ENCODE measurements at places on chromosomes 11 and 22.

GRCh38 chr11:44454666-44455065 is 110.8 kb upstream of the CD82 start:
- no peak for DNase-seq

DNA sequence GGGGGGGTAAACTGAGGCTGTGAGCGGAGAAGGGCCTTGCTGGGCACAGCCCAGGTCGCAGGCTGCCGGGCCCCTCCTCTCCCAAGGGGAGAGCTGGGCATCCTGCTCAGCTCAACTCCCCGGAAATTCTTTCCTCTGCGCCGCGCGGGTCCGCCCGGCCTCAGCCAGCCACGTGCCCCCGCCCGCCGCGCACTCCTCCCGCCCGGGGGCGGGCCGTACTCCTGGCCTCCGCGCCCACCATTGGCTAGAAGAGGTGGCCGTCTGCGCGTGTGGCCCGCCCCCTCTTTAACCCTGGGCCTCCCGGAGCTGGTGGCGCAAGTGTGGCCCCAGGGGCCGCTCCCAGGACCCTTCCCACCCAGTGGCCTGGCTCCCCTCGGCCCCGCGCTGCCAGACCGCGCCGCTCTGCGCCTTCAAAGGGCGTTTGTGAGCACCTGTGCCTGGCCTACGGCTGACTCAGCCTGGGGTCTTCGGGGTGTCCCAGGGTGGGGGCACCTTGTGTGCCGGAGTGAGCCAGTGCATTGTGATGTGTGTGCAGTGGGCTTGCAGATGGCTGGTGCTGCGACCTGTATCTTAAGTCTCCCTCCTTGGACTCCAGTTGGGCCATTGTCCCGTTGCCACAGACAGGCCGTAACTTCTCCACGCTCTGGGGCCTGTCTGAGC is 2.0 kb downstream of the MRGPRF start:
- DNase-seq: peak; percentile 51

DNA sequence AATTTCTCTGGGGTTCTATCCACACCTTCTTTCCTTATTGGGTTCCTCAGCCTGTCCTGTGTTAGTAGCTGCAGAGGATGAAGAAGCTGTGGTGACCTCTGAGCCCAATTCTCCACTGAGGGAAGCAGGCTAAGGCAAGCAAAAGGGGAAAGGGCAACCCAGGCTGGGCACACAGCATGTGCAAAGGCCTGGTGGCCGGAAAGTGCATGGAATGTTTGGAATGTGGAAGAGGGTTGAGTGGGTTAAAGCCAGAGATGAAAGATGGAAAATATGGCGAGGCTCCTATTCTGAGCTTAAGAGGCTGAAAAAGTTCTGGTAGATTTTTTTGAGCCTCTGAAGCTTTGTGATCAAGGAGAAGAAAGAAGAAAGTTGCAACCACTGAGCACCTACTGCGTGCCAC is 247.1 kb downstream of the MIAT start:
- no peak for DNase-seq

GRCh38 chr11:95325777-95326258 is 94.8 kb upstream of the SESN3 start:
- no peak for DNase-seq

GRCh38 chr11:47887910-47888569 is 39.9 kb upstream of the NUP160 start:
- no peak for DNase-seq

- no peak for DNase-seq
These were observed 31.7 kb downstream of the PAX6 start for GRCh38 chr11:31779374-31779791.

DNA sequence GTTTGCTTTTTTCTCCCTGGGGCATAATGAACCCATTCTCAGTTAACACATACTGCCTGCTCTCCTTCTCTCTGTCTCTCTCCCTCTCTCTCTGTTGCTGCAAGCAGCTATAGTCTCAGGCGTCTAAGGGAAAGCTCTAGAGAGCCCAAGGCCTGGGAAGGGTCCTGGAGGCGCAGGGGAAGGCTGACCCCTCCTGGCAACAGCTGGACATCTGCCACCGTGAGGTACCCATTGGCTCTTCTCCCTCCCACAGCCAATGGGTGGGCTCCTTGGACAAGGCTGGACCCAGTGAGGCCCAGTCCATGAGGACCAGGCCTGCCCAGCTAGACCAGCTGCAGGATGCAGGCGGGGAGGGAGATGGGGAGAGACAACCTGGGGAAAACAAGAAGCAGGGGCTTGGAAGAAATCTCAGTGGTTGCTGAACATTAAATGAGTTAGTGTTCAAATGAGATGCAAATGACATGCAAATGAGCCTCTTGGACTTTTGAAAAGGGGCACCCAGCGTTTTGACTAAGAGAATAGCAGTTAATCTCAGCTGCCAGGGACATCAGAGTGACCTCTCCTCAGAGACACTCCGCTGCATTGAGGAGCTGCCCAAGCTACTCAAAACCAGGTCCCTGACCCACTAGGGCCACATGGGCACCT is 349.7 kb downstream of the BUD13 start:
- DNase-seq: no peak

- no peak for DNase-seq
These were observed 7.8 kb downstream of the P2RY2 start for GRCh38 chr11:73225851-73226250.

DNA sequence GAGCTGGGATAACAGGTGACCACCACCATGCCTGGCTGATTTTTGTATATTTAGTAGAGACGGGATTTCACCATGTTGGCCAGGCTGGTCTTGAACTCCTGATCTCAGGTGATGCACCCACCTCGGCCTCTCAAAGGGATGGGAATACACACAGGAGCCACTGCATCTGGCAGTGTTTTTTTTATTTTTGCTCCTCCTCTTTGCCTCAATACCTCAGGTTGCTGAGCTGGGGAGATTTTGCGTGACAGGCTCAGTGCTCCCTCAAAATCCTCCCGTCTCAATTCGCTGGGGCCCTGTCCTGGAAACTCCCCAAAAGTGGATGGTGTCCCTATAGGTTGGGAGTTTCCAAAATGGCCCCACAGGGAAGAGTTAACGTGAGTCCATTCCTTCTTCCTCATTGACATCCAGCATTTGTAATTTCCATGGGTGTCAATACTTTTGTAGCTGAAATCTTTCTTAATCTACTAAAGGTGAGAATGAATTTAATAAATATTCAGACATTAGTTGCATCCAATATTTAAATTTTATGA is 71.8 kb downstream of the GGTLC2 start:
- no peak for DNase-seq

DNA sequence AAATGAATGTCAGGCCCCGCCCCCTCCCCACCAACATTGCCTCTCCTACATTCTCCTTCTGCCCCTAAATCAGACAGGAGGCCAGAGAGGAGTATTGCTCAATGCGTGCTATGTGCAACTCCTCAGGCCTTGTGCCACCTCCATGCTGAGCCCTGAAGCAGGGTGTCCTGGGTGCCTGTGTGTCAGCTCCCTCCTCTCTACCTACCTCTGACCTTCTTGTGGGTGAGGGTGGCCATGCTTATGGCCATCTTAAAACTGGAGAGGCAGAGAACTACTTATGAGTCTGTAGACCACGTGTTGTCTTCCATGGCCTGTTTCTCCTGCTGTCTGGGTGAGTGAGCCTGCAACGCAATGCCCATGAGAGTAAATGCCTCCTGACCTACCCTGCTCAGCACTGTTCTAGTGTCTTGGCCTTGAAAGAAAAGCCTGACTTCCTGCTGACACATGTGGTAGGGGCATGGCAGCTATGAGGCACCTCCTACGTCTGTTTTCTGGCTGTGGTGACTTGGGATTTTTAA is 10.5 kb downstream of the MCAM start:
- DNase-seq: peak; percentile 45

DNA sequence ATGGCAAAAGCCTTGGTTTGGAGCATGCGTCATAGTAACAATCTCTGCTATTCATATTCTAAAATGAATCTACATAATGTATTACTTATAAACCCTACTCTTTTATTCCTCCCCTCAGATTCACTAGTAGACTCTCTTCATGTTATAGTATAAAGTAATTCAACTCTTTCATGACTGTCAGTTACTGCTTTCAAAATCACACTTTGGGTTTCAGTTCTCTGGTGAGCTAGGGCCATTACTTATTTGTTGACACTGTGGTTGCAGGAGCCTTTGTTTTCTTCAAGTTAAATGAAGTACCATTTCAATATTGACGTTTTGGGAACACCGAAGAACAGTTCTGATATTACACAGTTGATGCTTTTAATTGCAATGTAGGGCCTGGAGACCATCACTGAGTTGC is 378.4 kb downstream of the DDX10 start:
- DNase-seq: no peak

GRCh38 chr11:82315093-82315492 is 418.6 kb downstream of the FAM181B start:
- peak; percentile 1 for DNase-seq

DNA sequence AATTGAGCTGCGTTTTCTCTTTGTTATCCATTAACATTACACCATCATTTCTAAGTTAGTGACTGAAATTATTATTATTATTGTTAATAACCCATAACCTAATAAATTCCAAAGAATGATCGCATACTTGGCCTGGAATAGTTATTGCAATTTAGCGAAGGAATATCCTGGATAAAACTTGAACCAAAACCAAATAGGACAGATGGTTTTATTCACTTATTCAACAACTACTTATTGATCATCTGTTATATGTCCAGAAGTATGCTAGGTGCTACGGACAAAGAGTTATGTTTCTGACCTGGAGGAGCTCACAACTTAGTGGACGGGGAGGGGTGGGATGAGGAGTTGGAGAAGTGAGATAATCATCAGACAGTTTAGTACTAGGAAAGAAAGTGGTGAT is 44.8 kb upstream of the ARHGAP20 start:
- no peak for DNase-seq

GRCh38 chr22:43689356-43689755 is 122.7 kb downstream of the EFCAB6 start:
- no peak for DNase-seq

DNA sequence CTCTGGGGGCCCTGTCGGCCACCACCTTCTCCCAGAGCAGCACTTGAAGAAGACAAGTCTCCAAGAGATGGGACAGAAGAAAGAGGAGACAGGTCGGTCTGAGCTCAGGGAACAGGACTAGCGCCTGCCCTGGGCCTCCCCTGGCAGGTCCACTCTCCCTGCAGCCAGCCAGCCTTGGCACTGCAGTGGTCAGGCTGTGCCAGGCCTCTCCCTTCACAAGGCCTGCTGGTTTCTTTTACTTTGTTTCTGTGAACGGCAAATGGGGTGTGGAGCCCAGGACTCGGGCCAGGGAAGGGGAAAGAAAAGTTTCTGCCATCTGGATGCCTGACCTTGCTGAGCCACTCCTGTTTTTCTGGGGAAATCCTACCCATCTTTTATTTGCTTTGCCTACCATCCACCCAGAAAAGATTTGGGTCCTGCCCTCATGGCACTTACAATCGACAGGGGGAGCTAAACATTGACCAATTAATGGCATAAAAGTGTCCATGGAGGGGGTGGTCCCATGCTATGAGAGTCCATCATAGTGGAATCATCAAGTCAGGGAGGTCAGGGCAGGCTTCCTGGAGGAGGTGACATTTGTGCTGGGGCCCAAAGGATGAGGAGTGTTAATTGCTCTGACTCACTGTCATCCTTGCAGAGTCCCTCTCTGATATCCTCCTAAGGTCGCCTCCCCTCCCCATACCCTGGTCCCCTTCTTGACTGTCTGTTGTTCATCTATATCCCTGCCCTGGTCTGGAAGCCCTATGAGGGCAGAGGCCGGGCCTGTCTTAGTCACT is 65.2 kb downstream of the NFAM1 start:
- DNase-seq: no peak

DNA sequence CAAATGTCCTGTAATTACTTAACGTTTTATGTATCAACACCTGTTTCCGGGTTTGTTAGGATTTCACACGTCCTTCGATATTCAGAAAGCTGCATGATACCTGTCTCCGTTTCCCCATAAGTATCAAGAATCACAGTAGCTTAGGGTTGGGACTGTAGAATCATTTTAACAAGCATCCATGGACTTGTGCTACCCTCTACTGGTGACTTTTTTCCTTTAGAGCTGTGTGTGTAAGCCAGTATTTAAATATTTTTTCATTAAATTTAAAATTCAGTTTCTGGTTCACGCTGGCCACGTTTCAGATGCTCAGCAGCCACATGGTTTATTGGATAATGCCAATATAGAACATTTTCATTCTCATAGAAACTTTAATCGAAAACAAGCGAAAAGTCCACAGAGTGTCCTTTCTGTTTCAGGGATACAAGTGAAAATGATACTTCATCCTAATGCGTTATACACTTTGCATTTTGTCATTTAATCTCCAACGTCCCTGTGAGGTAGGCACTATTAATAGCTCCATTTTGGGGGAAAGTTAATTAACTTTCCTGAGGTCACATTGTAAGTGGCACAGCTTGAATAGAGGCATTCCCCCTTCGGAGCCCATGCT is 61.5 kb upstream of the SLC25A18 start:
- DNase-seq: no peak

DNA sequence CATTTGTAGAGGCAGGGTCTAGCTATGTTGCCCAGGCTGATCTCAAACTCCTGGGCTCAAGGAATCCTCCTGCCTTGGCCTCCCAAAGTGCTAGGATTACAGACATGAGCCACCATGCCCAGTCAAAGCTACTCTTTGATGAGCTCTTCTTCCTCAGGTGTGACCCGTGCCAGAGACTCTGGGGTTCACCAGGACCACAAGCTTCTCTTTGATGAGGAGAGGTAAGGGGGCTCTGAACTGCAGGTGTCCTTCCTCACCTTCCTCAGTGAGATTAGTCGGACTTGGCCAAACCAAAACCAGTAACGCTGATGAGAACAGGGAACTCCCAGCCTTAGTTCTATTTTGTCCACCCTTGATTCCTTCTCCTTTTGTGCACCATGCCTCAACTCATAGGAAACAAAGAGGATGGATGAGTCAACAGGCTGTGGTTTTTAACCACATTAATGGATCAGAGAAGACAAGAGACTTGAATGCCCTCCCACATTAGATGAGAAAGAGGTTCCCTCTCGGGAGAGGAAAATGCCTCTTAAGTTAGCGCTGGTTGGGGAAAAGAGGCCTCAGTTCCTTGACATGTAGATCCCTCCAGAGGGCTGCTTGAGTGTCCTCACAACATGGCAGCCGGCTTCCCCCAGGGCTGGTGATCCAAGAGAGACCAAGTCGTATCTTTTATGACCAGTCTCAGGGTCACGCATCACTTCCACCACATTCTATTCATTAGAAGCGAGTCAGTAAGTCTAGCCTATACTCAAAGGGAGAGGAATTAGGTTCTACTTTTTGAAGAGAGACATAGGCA is 25.7 kb upstream of the CTR9 start:
- peak; percentile 37 for DNase-seq

GRCh38 chr11:12789596-12790215 is 115.5 kb downstream of the TEAD1 start:
- no peak for DNase-seq

DNA sequence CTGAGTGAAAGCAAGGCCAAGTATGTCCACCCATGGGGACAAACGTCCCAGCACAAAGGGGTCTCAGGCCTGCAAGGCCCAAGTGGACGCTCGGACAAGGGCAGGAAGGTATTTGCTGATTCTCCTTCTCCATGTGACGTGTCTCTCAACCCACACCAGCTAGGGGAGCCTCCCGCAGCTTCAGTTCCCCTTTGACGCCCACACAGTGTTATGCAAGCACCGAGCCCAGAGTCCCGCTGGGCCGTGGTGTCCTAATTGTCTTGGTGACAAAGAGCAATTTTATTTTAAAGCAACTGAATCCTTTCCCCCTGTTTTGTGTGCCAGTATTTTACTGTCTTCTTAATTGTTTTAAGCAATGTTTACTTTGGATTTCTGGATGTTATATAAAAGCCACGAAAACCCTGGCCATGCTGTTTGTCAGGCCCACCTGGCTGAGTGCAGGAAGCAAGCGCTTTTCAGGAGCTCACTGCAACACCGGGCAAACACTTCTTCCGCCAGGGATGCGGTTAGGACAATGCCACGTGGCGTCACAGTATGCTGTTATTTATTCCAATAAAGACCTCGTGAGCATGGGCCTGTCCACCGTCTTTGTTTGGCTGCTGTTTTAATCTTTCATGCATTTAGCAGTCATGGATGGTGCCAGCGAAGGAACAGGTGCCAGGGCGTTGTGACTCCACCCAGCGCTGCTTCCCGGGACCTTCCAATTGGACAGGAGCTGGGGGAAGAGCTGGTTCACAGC is 8.2 kb upstream of the PARVG start:
- DNase-seq: no peak
